ENCODE measurements at places on chromosomes 6 and 20. TPM values are rescaled to one million over a fixed set of nuclear protein-coding genes. Genes with fewer than 3 reads are reported as not detected.

DNA sequence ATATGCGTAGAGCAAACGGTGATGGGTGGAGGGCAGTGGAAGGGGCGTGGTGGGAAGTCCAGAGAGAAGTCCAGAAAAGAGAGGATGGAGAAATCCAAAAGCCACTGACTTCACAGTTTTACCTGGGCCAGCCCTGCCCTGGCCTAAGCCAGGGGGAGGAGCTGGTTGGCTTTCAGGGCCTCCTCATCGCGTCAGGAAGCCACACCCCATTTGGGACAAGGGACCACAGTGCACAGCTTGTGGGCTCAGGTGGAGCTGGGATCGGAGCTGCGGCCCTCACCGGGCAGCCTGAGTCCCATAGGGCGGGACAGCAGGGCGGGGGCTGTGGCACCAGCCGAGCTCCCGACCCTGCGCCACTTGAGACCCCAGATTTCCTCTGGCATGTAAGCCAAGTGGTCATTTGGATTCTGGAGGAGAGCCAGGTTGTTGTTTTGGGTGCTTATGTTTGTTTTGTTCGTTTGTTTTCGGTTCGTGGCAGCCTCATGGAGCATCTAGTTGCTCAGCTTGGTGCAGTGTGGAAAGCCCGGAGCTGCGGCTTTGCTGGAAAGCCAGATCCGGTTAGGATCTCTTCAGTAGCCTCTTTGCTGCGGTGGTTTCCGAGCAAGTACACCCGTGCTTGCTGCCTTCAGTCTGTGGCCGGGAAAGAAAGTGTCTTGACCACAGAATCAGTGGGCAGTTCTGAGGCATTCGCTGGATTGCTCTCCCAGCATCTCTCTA lies 42.2 kb downstream of the RIOK1 start:
- H3K27ac ChIP-seq: no peak overlapping the region
- no peak for DNase-seq
- no peaks in the 10 kb centered on the region for H3K27me3 ChIP-seq
- no peaks in the 10 kb centered on the region for H3K36me3 ChIP-seq
- H3K4me3 ChIP-seq: no peak overlapping the region

DNA sequence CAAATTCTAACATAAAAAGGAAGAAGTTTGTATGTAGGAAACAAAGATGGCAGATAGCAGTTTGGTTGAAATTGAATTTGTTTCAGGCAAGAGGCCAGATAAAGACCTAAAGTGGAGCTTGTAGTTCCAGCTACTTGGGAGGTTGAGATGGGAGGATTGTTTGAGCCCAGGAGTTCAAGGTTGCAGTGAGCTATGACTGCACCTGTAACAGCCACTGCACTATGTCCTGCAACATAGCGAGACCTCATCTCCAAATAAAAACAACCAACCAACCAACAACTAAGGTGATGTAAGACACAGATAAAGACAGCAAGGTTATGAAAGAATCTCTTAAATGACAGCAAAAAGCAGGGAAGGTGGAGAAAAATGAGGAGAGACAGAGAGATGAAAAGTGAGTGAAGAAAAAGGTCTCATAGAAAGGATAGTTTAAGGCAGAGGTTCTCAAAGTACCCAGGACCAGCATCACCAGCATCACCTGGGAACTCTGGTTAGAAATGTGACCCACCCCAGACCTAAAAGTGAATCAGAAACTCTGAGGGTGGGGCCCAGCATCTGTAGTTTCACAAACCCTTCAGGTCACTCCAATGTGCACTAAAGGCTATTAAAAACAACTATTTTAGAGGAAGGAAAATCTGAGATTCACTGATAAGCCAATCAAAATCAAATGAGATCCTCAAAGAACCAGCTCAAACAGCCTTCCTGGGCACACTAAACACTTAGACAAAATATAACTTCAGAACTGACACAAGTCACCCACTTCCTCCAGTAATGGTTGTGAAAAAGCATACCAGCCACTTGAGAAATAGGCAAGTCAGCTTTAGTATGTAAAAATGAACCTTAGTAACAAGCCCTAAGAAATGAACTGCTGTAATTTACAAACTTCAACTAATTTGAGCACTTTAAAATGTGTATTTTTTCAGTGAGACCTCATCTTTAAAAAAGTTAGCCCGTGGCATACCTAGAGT lies 57.6 kb downstream of the FAM184A start:
- H3K27me3 ChIP-seq: peaks cover 35% of the 10 kb centered on the region
- DNase-seq: no peak
- H3K27ac ChIP-seq: no peak overlapping the region

FERMT1 gene
- total RNA-seq: 1.3 TPM

GRCh38 chr20:1831606-1832005 lies 63.6 kb upstream of the SIRPA start:
- DNase-seq: no peak
- no peaks in the 10 kb centered on the region for H3K27me3 ChIP-seq
- H3K36me3 ChIP-seq: no peaks in the 10 kb centered on the region
- no peak overlapping the region for H3K4me3 ChIP-seq
- H3K27ac ChIP-seq: no peak overlapping the region

FAM184A gene
- 9.8 TPM for total RNA-seq

- peaks cover 12% of the 10 kb centered on the region for H3K27me3 ChIP-seq
- H3K36me3 ChIP-seq: no peaks in the 10 kb centered on the region
- peaks cover 28% of the 10 kb centered on the region for H3K4me1 ChIP-seq
- peak overlapping the region; percentile 15 for H3K4me3 ChIP-seq
Observed at GRCh38 chr6:111258615-111259088, 171.3 kb downstream of the SLC16A10 start.

SLC22A16 gene
- total RNA-seq: not detected

- H3K36me3 ChIP-seq: no peaks in the 10 kb centered on the region
- H3K27me3 ChIP-seq: no peaks in the 10 kb centered on the region
- H3K27ac ChIP-seq: no peak overlapping the region
- DNase-seq: no peak
- no peak overlapping the region for H3K4me3 ChIP-seq
Observed at GRCh38 chr6:170251776-170252571, 38.9 kb downstream of the DLL1 start.

DNA sequence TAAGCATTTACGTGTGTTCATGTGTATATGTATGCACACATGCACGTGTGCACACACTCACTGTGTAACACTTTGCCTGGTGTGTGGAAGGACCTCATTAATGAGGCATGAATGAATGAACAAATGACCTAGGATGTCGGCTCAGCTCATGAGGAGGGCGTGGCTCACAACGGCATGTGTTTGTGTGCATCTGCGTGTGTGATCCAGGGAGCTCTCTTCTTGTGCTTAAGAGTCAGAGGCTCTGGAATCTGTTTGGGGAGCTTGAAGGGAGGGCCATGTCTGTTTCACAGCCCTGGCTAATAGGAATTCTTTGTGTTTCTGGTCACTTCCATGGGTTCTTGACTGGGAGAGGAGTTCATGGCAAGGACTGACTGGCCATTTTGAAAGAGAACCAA lies 32.7 kb downstream of the TOX2 start:
- H3K36me3 ChIP-seq: no peaks in the 10 kb centered on the region
- no peak for DNase-seq
- peaks cover 5% of the 10 kb centered on the region for H3K4me1 ChIP-seq
- H3K27me3 ChIP-seq: no peaks in the 10 kb centered on the region

DNA sequence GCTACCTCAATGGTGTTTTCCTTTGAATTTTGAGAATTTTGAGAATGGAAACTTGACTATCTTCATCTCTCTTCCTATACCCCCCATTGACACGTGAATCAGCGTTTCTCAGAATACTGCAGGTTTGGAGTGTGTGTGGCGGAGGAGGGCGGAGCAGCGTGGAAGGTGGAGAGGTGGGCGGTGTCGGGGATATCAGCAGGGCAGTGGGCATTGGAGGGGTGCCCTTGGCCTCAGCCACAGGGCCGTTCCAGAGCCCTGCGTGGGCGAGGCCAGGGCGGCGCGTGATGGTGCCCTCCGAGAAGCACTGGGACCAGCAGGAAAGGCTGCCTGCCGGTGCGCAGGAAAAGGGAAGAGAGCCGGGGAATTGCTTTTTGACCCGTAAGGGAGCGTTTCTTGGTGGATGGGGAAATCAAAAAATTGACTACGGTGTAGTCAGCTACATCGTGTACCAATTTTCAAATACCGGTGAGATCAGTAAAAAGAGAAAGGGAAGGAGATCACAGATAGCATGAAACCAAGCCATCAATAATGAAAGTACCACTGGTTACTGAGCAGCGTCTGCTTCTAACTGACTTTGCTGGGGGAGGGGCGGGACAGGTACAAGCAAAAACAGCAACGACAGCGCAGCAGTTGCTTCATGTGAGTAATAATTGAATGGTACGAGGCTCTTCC lies 82.7 kb upstream of the DUSP22 start:
- peaks cover 10% of the 10 kb centered on the region for H3K4me1 ChIP-seq
- H3K4me3 ChIP-seq: no peak overlapping the region
- H3K27ac ChIP-seq: no peak overlapping the region

GRCh38 chr6:2741756-2742155 lies 9.0 kb downstream of the MYLK4 start:
- no peak for DNase-seq
- H3K4me1 ChIP-seq: peaks cover 16% of the 10 kb centered on the region
- no peaks in the 10 kb centered on the region for H3K27me3 ChIP-seq
- H3K4me3 ChIP-seq: no peak overlapping the region
- no peaks in the 10 kb centered on the region for H3K36me3 ChIP-seq
- H3K27ac ChIP-seq: no peak overlapping the region

CD24 gene
- 330 TPM for total RNA-seq

GRCh38 chr6:143368426-143368825 lies 82.1 kb downstream of the ADAT2 start:
- no peaks in the 10 kb centered on the region for H3K27me3 ChIP-seq
- no peak overlapping the region for H3K27ac ChIP-seq
- DNase-seq: no peak
- H3K4me1 ChIP-seq: no peaks in the 10 kb centered on the region
- no peaks in the 10 kb centered on the region for H3K36me3 ChIP-seq

GRCh38 chr20:1118004-1118335 lies 432 bp upstream of the PSMF1 start:
- DNase-seq: no peak
- H3K27ac ChIP-seq: no peak overlapping the region
- peak overlapping the region; percentile 99 for H3K4me3 ChIP-seq
- H3K36me3 ChIP-seq: no peaks in the 10 kb centered on the region

All from neural progenitor cell (in vitro differentiated cells).